ENCODE measurements at places on chromosomes 2 and 18.

DNA sequence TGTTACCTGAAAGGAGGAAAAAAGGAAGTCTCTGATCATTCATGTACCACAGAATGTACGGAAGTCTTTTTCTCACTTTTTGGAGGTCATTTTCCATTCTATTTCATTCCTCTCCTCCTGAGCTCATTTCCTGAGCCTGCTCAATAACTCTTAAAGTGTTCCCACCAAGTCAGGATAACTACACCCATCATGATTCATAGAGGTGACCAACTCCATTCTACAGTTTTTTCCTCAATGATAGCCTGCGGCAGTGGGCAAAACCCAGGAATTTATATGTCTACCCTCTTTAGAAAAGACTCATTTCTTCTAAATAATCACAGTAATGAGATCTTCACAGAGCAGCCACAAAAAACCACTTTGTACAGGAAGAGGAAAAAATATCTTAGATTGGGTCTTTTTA lies 372.5 kb downstream of the RBM43 start:
- no peak for DNase-seq

- DNase-seq = no peak
These were observed 89.8 kb downstream of the CABYR start for GRCh38 chr18:24228667-24229041.

DNA sequence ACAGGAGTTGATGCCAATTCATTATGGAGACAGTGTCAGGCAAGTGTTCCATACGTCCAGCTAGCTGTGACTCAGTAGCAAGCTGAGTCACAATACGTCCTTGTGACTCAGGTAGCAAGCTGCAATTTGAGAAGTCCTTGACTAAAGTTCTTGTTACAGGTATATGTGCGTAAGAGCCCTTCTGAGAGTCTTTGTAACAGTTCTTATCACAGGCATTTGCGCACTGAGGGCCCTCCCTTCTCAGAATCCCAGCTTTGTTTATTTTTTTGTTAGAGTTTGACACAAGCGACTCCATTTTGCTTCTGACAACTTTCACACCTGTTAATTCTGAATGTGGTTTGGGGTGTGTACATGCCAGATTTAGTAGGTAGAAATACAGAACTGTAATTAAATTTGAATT lies 20.1 kb upstream of the ACMSD start:
- no peak for DNase-seq

GRCh38 chr2:130834931-130835765 lies 1.6 kb upstream of the ARHGEF4 start:
- no peak for DNase-seq

DNA sequence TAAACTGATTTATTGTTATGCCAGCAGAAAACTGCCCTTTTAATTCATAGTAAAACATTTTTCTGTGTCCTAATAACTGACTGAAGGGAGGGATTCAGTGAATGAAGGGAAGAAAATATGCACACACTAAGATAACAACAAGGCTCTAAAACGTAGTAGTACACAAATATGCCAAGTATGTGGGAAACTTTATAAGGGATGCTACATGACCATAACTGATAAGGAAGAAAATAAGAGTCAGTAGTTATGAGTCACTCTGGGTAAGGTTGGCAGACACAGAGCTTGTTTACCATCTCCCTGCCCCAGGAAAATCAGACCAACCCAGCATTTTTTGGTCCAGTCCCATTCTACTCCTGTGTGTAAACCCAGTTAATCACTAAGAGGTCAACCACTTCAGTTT lies 124.2 kb downstream of the RPRM start:
- DNase-seq = no peak

DNA sequence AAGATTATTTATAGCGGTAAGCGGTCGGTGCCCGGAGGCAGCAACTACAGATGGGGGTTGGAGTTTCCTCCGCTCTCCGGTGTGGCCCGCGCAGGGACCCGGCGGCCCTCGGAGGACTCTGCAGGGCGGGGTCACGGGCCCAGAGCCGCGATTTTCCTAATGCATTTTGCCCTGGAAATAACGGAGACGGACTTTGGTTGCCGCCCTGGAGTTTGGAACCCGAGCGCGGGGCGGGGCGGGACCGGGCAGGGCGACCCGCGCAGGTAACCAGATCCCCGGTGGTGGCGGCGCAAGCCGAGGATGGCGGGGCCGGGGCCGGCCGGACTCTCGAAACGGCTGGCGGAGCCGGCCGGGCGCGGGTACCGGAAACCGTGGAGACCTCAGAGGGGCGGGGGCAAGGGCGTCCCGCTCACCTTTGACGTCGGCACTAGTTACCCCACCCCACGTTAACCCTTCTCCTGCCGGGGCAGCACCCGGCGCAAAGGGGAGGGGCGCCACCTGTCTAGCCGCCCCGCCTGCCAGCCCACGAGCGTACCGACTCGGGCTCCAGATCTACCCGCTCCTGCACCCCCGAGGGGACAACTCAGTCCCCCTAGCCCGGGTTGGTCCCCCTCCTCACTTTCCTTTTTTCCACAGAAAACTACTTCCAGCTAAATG lies 2.9 kb downstream of the CYP26B1 start:
- no peak for DNase-seq

Measured in suppressor macrophage (primary cell).